NCI-H510A (cell line): ENCODE measurements at places on chromosomes 7 and 10.
A peak's percentile ranks its signal among the peaks of the same experiment; 100 is the strongest.

DNA sequence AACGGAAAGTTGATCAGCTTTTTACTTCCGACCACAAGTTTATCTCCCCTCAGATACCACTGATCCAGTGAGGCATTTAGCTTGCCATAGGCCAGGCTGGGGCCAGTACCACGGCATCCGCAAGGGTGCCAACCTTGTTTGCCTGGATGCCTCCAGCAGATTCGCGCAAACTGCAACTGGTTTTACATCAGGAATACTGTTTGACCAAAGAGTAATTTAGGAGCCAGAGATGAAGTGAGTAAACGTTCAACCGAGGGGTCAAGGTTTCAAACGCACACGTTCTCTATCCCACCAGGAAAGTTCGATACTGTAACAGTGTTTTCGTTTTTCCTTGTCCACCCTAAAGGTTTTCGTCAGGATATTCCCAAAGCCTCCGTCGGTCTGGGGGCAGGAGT lies 266 bp upstream of the MDFIC start:
- no peak for DNase-seq

DNA sequence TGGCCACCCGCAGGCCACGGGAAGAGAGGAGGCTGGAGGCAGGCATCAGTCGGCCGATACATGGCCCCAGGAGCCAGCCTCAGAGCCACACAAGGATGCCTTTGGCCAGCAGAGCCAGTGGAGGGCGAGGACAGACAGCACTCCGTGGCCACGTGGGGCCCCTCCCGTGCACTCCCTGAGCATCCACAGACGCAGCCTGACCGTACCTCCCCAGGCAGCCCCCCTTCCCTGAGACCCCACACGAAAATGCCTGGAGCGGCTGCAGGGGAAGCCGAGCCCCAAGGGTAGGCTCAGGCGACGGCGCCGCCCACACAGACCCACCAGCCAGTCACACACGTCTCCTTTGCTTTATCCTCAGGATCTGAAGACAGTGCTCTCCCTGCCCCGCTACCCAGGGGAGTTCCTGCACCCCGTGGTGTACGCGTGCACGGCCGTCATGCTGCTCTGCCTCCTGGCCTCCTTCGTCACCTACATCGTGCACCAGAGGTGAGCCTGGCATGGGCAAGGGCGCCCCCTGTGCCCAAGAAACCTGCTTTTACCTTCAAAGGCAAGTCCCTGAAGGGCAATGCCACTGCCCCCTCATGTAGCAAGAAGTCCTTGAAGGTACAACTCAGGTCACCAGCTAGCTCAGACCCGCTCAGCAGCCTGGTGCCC lies 9.0 kb downstream of the ADGRA1 start:
- DNase-seq: no peak

- DNase-seq: no peak
These were observed 33.3 kb upstream of the SH2B2 start for GRCh38 chr7:102253066-102253972.

DNA sequence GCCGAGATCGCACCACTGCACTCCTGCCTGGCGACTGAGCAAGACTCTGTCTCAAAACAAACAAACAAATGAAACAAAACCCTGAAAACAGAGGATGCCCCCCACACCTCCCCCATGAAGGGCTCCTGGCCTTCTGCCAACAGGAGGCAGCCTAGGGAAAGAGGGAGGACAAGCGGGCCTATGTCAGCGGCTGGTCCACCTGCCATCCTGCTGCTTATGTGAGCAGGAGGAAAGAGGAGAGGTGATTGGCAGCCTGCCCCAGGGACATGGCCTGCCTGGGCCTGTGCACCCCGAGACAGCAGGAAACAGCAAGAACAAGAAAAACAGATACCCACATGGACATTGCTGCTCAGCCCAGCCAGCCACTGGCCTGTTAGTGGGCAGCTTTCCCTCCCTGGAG lies 9.1 kb upstream of the ZNF316 start:
- DNase-seq: peak; percentile 48

DNA sequence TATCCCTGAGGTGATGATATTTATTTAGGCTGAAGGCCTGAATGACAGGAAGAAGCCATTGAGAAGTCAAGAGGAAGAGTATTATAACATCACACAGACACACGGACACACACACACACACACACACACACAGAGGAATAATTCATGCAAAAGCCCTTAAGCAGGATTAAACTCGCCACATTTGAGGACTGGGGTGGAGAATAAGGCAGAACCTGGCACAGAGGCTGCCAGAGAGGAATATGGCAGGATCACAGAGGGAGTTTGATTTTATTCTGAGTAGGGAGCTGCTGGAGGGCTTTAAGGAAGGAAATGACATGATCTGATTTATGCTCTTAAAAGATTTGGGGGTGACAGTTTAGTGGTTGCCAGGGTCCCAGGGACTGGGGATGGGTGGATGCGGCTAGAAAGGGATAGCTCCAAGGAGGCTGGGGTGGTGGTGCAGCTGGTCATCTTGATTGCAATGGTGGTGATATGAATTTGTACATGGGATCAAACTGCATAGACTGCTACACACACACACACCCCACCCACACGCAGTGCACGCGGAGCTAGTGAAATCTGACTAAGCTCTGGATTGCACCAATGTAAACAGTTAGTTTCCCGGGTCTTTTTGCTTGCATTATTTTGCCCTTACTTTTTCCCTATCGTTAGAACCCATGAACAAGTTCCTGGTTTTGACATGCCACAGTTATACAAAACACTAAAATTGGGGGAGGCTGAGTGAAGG lies 11.2 kb downstream of the SMURF1 start:
- no peak for DNase-seq

- no peak for DNase-seq
These were observed 29.1 kb downstream of the BMPER start for GRCh38 chr7:33934391-33934790.

DNA sequence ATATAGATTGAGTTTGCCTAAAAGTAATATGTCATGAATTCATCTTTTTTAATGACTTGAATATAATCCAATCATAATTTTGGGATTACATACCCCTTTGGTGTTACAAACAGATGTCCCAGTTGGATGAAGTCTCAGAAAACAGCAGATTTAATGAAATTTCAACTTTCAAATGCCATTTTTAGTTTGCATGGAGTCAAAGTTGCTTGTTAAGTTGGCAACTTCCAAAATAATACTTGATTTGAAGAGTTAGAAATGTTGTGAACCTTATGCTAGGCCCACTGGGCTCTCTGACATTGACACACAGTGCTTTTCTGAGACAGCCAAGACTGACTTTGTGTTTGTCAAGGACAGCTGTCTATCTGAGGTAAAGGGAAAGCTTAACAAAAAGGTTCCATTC lies 248.1 kb downstream of the KIF20B start:
- DNase-seq: no peak

DNA sequence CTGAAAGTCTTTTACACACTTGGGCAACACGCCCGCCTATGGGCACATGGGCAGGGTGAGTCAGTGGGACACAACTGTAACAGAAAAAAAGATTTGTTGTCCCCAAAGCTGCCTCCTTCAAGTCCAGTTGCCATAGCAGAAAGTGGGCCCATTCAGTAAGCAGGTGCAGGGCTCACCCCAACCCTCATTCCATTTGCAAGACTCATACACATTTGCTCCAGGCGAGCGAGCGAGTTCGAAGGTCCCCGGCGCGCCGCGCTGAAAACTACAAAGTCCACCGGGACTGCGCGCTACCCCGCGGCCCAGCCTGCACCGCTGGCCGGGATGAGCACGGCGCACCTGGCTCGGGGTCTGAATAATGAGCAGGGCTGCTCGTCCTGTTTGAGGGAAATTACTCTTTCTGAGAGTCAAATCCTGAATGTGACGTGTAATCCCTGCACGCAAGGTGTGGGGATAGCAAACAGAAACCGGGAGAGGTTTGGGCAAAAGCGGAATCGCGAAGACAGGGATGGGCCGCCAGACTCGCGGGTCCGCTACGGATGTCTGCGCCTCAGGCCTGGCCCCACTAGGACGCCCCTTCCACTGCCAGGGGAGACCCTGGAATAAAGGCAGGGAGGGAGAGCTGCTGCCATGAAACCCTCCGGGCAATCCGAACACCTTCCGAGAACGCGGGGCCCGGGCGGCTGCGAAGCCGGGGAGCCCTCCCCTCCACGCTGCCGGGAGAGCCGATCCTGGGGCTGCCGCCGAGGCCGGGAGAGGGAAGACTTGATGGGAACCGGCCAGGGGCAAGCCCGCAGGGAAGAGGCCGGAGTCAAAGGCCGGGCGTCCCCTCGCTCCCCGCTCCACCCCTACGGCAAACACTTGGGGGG lies 982 bp downstream of the COBL start:
- no peak for DNase-seq

GRCh38 chr7:109945820-109946518 lies 1145.0 kb upstream of the LRRN3 start:
- no peak for DNase-seq

DNA sequence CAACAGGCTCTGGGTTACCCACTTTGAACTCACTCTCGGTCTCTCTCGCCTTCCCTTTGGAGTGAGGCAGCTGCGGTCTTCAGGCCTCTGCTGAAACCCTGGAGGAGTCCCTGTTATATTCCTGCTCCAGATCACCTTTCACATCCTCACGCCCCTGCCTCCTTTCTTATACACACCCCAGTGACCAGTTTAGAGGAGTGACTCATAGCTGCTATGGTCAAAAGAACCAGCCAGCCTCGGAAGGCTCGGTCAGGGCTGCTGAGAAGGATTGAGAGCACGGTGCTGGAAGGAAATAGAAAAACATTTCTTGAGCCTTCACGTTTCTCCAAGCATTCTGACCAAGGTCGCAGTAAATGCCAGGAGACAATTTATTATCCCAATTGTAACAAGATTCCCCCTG lies 28.3 kb upstream of the SVOPL start:
- DNase-seq: no peak

DNA sequence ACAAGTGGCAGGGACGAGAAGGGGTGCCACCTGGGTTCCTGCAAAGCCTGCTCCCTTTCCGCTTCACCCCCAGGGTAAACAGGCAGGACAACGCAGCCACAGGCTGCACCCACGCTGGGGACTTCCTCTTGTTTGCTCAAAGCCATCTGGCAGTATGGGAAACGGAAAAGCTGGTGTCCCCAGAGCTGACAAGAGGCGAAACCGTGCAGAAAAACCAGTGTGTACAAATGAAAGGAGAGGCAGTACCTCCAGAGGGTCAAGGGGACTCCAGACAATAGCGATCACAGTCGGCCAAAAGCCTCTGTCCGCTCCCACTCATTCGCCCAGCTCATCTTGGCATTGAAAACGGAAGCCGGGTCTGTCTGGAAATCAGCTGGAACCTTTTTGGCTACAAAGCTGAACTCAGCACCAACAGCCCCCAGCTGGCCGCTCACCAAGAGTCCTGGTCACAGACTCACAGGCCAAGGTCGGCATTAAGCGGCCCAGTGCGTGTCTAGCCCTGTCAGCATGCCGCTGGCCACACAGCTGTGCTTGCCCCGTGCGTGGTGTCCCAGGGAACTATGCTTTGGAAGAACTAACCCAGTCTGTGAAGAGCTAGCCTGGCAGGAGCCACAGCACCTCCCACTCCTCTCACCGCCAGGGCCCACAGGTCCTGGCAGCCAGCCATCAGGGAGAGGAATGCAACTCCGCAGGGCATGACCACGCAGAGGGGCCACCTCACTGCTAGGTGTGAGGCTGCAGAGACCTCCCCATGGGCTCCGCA lies 10.4 kb downstream of the TNS3 start:
- peak; percentile 49 for DNase-seq

- DNase-seq: no peak
These were observed 65.2 kb upstream of the TM9SF3 start for GRCh38 chr10:96651998-96652431.

GRCh38 chr10:12255048-12255447 lies 59.1 kb downstream of the CDC123 start:
- no peak for DNase-seq

DNA sequence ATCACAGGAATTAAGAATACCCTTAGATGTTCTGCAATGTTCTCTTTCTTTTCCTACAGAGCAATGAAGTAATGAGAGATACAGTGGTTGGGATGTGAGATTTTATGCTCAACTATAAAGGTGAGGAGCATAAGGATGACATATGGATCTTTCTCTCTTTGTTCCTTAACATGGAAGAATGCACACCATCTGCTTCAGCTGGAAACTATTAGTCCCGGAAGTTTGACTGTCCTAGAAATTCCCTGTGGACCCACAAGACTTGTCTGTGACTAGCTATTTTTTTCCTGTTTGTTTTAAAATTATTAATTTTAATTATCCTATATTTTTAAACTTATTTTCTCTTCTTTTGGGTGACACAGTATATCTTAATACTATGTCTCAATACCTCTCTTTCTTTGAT lies 80.2 kb downstream of the DKK1 start:
- DNase-seq: no peak

DNA sequence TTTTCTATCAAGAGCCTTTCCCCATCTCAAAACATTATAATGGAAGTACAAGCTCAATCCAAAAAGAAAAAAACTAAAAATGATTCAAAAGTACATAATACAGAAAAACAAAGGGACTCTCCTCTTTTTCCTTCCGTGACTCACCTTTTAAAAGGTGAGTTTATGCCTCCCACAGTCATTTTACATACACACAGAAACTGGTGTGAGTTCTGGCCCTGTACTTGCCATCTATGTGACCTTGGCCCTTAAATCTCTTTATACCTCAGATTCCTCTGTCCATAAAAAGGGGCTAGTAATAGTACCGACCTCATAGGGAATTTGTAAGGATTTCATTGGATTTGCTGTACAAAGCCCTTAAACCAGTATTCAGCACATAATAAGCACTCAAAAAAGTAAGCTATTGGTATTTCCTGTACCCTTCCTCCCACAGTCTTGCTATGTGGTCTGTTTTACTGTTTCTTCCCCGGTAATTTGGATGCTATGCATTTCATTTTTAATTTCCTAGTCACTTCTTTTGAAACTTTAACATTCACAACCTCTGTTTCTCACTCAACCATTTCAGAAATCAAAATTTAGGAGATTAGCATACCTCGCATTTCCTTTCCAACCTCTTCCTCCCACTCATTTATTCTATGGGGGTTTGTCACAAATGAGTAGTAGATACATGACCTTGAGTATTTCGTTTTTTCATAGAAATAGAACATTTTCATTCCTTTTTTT lies 39.0 kb downstream of the STK17A start:
- no peak for DNase-seq

- no peak for DNase-seq
These were observed 166.2 kb downstream of the SNX10 start for GRCh38 chr7:26457696-26458327.

DNA sequence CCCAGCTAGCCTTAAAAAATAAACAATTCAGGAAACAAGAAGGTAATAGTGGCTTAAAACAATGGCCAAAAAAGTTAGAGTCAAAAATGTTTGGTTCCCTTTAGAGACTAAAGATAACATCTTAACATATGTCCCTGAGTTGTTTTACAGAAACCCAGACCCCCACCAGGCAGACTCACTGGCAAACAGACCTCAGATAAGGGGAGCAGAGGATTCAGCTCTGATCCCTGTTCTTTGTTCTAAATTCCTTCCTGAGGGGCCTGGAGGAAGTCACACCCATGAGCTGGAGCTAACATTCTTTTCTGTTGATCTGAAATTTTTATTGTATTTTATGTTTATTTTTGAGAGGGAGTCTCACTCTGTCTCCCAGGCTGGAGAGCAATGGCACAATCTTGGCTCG lies 247.2 kb downstream of the USP6NL start:
- no peak for DNase-seq
